ENCODE measurements at places on chromosomes 2 and 18.

- DNase-seq = no peak
These were observed 40.6 kb upstream of the MRPL19 start for GRCh38 chr2:75605770-75606529.

DNA sequence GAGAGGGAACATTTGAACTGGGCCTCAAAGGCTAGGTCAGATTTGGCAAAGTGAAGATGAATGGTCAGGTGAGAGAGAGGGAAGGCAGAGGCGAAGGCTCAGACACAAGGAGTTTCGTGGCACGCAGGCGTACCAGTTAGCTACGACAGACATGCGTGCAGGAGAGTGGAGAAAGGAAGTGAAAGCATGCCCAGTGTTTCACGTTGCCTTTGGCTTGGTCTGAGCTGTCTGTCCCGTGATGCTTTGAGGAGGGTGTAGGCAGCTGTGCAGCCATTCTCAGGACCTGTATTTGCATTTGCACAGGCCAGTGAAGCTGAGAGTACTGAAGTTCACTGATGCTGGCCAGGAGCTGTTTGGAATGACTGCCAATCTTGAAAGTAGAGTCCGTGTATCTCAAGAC lies 69.5 kb downstream of the HNRNPLL start:
- DNase-seq = no peak

GRCh38 chr2:8141780-8142179 lies 540.1 kb upstream of the ID2 start:
- DNase-seq = no peak

DNA sequence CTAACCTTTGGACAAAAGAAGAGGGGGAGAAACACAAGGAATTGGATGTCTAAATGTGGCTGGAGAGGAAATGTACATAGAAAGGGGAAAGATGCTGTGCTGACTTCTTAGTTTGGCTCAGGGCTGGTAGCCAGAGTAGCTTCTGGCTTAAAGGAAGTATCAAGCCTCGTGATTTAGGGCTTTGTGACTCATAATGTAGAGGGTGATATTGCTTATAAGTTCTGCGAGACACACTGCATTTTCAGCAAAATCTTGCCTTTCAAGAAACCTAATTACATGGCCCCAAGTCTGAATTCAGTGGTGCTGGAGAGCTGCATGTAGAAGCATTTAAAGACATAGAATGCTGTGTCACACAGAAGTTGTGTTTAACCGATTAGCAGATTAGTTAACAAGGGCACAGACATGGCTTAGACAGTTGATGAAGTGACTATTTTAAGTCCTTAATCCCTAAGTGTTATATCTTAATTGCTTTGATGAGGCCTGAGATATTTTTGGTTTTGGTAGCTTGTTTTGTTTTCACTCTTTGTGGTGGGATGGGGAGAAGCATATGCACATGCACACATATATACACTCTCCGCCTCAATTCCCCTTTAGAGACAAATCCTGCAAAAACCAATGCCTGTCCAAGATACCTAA lies 66.4 kb downstream of the EPAS1 start:
- no peak for DNase-seq

DNA sequence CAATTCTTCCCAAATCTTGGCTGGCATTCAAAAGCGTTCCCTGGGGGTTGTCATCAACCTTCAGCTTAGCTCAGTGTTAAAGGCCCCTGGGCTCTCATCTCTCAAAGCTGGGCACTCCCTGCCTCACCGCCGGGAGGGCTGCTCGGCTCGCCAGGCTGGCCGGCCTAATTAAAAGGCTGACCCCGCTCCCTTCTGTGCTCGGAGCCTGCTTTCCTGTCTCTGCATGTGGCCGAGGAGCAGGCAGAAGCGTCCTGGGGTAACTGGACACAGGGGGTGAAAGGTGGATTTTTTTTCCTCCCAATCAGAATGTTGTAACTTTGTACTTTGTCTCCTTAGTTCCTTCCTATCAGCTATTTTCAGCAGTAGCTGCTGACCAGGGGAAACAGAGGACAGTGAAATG lies 231.1 kb downstream of the GBX2 start:
- no peak for DNase-seq

- DNase-seq = no peak
These were observed 81.8 kb downstream of the CERKL start for GRCh38 chr2:181575024-181575649.

- no peak for DNase-seq
These were observed 143.6 kb upstream of the TCF4 start for GRCh38 chr18:55731594-55732042.

- no peak for DNase-seq
These were observed 105.8 kb upstream of the NCKAP5 start for GRCh38 chr2:133674066-133674432.

- no peak for DNase-seq
These were observed 20.3 kb upstream of the CYP1B1 start for GRCh38 chr2:38095996-38096861.

DNA sequence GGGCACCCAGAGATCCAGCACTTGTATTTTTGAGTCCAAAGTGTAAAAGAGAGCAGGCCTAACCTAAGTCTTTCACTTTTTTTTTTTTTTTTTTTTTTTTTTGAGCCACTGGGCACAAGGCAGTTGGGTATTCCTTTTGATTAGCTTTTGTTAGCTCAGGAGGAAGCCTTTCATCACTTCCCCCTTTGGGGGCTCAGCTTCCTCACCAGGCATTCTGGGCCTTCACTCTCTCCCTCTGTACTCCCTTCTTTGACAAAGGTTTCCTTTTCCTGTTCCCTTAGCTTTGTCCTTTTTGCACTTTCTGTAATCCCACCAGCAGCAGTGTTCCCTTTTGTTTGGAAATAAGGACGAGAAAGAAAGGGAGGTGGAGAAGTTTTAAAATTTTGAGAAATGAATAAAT lies 88.2 kb downstream of the PKP4 start:
- DNase-seq = no peak

DNA sequence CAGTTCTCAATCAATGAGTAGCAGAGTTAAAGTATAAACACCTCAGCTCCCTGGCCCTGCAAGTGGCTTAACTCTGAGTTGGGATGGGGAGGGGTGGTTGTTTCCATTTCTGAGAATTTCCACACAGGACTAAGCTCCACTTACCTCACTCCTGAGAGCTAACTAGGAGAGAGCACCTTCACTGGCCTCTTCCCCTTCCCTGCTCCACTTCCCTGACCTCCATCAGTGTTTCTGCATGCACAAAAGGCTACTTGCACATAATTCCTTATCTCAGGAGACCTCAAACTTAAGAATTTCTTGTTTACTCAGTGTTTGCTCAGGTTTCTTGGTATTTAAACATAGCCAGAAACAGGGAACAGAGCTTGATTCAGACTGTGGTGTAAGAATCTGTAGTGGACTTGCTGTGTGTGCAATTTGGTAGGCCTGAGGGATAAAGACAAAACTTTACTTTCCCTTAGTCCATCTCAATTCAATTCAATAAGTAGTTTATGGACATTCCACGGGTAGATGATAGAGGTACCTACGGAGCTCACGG lies 97.2 kb downstream of the PID1 start:
- no peak for DNase-seq

DNA sequence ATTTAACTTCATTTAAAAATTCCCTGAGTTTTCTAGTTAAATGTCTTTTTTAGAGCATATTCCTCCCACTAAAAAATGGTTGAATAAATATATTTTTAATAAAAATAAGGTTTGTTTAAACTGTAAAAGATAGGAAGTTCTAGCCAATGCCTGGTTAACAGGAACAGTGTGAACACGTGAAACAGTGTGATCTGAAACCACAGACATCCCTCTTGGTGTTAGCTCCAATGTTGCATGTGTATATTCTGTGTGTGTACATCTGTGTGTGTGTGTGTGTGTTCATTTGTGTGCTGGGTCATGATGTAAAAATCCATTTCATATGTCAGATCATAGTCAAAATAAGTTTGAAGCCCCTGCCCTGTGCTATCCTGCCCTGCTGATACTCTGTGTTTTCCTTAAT lies 6.1 kb upstream of the SOX11 start:
- DNase-seq = no peak

DNA sequence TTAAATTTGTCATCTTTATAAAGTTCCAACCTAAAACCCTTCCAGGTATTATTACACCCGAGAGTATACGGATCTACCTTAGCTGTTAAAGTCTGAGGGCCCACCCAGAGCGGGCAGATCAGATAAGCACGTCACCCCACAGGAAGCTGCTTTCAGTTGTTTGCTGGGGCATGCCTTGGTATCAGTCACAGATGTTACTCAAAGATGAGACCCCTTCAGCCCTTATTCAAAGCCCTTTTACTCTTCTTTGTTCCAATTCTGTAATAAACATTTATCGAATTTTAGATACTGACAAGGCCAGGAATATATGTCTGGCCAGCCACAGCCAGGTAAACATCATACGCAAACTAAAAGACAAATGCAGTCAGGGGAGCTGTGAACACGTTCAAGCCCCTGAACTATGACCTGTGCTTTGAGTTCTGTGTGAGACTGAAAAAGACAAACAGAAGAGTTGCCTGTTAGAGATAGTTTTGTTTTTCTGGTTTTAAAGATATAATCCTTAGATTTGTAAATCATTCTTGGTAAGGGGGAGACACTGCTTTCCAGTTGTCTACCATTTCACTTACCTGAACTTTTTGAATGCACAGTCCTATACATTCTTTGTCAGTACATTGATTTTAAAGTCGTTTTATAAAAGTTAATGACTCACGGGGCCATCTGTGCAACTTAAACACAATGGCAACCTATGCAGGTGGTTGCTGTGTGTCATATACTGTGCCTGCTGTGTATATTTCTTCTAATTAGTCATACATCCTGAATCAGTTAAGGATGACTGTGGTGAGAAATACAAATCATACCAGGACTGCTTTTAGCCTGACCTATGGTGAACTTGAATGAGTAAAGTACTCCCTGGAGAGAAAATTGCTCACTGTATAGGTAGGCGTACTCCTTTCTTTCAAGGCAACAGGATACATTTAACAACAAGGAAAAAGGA lies 100.5 kb upstream of the ITPRID2 start:
- DNase-seq = peak; percentile 5

GRCh38 chr2:17879913-17880274 lies 1.4 kb downstream of the KCNS3 start:
- no peak for DNase-seq

DNA sequence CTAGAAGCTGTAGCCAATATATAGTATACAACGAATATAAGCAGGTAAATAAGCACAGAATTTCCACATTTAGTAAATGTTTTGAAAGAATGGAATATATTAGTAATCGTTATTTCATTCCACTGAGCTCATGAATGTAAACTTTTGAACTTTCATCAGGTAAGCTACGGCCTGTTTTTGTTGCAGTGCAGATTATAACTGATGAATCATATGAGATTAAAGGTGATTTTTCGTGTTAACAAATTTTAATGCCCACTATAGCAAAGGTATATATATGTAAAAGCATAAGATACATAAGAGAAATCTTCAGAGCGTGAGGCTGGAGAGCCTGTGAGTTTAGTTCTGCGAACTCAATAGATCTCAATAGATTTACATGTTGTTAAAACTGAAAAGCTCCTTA lies 1.1 kb downstream of the SCYGR1 start:
- DNase-seq = no peak

GRCh38 chr2:60437080-60437696 lies 116.3 kb downstream of the BCL11A start:
- no peak for DNase-seq

Measured in CD4-positive, alpha-beta T cell treated with Interleukin-17A for 4 hours (primary cell).